ENCODE measurements at places on chromosomes 11 and 22. TPM values are rescaled to one million over a fixed set of nuclear protein-coding genes. Genes with fewer than 3 reads are reported as not detected.

TMPRSS13 gene
- polyA plus RNA-seq: 0.65 TPM

WNT11 gene
- polyA plus RNA-seq: 15.9 TPM

- no peak for DNase-seq
Observed at GRCh38 chr22:40694411-40694810, 15.1 kb downstream of the MCHR1 start.

DNA sequence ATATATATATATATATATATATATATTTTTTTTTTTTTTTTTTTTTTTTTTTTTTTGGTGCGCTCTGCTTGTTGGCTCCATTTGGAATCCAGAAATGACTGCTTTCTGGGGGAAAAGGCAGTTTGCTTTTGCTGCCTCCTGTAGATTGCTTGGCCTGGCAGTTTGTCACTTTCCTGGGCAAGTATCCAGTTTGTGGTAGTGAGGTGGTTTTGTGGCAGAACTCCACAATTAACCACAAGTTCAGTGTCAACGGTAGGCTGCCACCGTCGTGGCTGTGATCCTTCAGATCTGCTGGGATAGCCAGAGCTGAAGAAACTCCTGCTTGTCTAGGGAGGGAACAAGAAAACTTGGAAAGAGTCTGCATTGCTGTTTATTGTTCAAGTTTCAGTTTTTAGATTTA is 5.0 kb upstream of the PDE3B start:
- DNase-seq: no peak

DNA sequence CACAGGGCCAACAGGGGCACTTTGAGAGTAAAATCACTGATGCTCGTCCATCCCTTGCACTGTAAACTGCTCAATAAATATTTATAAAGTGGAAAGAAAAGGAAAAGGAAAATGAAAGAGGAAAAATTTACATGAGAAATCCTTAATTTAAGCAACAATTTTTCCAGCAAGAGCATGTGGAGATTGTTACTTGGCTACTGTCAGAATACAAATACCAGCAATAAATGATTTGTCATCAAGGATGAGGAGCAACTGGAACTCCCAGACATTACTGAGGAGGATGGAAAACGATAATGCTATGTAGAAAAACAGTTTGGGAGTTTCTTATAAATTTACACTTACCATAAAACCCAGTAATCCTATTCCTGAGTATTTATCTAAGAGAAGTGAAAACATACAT is 123.0 kb downstream of the SGSM3 start:
- no peak for DNase-seq

GRCh38 chr22:28933321-28933720 is 49.9 kb downstream of the ZNRF3 start:
- DNase-seq: no peak

DNA sequence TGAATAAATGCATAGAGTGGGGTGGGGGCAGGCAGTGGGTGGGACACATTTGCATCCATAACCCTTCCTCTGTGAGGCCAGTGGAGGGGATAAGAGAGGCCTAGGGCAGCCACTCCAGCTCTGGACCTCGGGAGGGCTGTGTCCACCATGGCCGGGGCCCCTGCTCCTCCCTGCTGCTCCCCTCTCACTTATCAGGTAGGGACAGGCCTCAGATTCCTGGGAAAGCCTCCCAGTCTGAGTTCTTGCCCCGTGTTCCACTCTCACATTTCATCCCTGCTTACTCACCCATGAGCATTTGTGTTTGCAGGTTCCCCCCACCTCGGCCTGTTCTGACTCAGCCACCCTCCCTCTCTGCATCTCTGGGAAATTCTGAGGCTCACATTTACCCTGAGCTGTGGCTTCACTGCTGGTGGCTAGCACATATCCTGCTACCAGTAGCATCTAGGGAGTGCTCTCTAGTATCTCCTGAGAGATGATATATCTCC is 128.7 kb upstream of the TOP3B start:
- DNase-seq: no peak

DNA sequence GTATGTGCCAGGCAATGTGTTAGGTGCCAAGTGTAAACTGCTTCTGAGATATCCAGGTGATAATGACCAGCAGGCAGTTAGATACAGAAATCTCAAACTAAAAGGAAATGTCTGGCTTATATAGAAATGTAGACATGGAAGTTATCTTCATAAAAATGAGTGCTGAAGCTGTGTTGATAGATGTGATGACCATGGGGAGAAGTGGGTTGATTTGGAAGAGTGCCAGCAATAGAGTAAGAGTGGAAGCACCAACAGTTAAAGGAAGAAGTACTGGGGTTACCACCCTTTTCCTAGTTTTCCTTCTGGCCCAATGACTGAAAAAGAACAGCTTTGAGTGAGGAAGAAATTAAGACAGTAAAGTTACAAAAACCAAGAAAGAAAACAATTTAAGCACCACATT is 68.5 kb downstream of the C2CD3 start:
- no peak for DNase-seq

Data from right renal pelvis (tissue), 4 donors.